DMS53 (cell line): ENCODE measurements at places on chromosomes 1 and 21.
A peak's percentile ranks its signal among the peaks of the same experiment; 100 is the strongest.

GRCh38 chr1:205568469-205569361, 63.1 kb downstream of the ELK4 start:
- peak; percentile 70 for DNase-seq

- no peak for DNase-seq
Observed at GRCh38 chr1:247529771-247530355, 6.4 kb downstream of the OR2C3 start.

DNA sequence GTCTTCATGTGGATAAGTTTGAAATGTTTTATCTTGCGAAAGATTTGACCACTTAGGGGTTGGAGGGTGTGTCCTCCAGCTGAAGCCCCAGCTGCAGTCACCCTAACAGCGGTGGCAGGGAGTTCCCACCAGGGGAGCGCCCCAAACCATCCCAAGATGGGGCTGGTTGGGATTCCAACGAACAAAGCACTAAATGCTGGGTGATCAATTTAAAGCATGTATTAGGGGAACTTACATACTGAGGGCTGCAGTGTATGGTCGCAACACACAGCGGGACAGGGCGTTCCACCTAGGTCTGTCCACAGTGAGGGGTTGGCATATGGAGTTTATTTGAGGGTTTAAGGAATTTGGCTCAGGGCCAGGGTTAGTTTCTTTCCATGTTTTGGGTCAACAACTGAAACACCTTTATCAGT, 26.3 kb downstream of the SLC37A1 start:
- DNase-seq: no peak

- no peak for DNase-seq
Observed at GRCh38 chr1:24894002-24894401, 36.1 kb downstream of the RUNX3 start.

- no peak for DNase-seq
Observed at GRCh38 chr1:165451691-165452090, 6.8 kb upstream of the RXRG start.

- peak; percentile 50 for DNase-seq
Observed at GRCh38 chr1:9198538-9199361, 35.8 kb upstream of the H6PD start.

DNA sequence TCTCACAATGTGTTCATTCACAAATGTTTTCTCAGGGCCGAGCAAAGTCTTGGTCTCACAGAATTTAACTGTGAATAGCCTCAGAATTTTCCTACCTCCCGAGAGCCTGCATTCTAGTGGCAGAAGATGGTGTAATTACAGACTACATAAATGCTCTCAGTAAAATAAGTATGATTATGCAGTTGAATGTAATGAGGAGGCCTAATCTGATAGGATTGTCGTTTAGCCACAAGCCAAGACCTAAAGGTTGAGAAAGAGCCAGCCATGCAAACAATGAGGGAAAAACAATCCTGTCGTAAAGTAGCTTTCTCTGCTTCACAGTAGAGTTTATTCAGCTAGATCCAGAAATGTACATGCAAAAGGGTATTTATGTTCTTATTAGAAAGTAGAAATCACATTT, 607.8 kb upstream of the B3GALT2 start:
- DNase-seq: no peak

DNA sequence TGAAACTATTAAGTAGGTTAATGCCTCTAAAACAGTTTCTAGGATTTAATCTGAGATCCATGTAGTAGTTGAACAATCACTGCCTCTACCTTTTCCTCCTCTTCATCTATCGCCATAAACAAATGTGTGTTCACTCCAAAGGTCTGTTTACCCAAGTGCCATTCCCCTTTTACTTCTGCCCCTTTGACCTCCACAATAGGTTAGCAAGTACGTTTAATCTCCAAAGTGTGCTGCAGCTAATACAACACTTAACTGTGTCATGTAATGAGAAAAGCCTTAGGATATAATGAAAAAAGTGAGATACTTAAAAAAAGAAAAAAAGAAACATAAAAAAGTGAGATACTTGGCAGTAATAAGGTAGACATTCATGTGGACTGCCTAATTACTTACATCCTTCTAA, 28.2 kb downstream of the GPBP1L1 start:
- no peak for DNase-seq

GRCh38 chr1:3543076-3544039, 68.0 kb downstream of the MEGF6 start:
- no peak for DNase-seq

DNA sequence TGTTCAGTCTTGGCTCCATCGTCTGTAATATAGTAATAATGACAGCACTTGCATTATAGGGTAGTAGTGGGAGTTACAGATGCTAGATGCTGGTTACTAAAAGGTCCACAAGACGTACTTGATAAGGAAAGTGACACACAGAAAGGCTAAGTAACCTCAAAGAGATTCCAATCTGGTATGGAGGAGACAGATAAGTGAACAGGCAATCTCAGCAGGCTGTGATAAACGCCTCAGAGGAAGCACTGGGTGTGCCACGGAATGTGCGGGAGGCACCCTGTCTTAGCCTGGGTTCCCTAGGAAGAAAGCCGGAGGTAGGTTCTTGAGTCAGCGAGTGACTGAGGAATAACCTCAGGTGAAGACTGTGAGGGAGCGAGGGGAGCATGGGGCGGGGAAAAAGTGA, 4.6 kb upstream of the CTPS1 start:
- DNase-seq: no peak

- DNase-seq: no peak
Observed at GRCh38 chr1:201295861-201296260, 12.6 kb downstream of the PKP1 start.

DNA sequence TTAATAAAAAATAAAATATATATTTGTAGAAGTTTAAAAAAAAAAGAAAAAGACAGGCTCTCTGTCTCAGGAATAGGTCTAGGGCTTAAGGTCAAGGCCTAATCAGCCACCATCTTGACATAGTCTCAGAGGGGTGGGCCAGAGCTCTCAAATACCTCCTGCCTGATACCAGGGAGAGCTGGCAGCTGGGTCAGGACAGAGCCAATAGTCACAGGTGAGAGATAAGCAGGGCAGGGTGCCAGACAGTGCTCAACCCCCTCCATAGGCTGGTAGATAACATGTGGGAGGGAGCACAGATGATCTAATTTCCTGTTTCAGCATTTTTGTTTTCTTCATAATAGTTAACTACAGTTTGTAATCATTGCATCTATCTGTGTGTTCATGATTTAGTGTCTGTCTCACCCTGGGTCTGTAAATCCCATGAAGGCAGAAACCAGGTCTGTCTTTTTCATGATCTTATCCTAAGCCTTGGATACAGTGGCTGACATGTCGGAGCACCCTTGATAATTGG, 152.0 kb upstream of the GRIK3 start:
- DNase-seq: no peak

- no peak for DNase-seq
Observed at GRCh38 chr1:164452549-164452948, 106.4 kb upstream of the PBX1 start.

- peak; percentile 55 for DNase-seq
Observed at GRCh38 chr1:63732666-63733065, 41.2 kb upstream of the ROR1 start.

- DNase-seq: peak; percentile 64
Observed at GRCh38 chr1:1250786-1251284, 4.3 kb upstream of the C1QTNF12 start.

GRCh38 chr1:91234181-91234580, 170.5 kb downstream of the HFM1 start:
- DNase-seq: no peak

GRCh38 chr1:42152119-42152518, 1.1 kb upstream of the GUCA2B start:
- no peak for DNase-seq

DNA sequence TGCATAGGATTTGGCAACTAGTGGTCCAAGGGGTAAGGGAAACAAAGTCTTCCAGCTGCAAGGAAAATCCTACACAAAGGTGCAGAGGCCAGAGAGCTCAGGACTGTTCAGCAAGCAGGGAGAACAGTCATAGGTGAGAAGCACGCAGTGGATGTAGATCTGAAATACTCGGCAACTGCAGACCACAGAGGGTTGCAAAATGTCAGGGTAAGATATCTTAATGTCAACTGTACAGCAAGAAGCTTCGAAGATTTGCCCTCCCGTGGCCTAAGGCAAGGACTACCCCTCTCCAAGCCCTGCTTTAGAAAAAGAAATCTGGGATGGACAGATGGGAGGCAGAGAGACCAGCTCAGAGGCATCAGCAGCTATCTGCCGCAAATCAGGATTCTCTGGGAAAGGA, 153.4 kb upstream of the IRF2BP2 start:
- no peak for DNase-seq

DNA sequence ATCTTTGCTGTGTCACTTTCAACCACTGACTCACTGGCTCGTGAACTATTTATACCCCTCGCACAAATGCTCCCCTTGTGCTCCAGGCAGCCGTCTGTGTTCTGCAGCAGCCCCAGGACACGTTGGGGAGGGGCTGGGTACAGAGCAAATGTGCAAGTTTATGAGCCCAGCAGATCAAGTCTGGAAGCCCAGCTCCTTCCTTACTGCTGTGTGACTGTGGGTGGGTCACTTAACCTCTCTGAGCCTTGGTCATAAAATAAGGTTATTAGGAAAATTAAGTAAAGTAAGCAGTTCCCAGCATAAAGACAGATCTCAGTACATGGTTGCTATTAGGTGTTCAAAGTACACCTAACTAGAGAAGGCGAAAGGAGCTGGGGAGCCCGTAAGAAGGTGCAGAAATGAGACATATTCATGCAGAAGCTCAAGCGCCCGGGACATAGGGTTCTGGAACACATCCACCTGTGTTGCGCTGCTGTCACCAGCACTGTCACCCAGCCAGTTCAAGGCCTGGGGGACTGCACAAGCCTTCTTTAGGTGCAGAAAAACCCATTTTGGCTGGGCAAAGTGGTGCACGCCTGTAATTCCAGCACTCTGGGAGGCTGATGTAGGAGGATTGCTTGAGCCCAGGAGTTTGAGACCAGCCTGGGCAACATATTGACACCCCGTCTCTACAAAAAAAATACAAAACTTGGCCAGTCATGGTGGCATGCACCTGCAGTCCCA, 13.8 kb downstream of the EFHD2 start:
- peak; percentile 57 for DNase-seq

DNA sequence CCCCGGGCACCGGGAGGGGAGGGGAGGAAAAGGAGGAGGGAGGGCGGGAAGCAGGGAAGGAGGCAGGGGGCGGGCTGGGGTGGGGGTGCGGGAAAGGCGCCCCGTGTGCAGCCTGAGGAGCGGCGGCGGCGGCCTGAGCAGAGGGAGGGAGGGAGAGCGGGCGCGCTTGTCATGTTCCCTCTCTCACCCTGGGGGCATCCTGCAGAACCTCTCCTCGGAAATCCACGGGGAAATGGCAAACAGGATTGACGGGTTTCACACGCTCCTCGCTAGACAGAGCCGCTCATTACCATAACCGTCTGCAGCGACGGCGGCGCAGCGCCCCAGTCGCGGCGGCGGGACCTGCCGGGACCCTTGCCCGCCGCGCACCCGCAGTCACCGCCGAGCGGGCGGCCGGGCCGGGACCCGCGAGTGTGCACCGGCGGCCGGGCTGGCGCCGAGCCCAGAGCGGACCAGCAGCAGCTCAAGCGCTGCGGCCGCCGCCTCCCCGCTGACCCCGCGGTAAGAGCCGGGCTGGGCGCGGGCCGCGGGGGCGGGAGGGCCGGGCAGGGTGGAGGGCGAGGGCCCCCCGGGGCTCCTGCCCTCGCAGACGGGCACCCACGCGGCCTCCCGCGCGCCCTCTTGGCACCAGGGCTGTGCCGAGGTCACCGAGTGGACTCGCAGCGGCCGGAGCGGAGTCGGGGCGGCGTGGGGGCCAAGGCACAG, at the start of gene SERTAD4:
SERTAD4 (plus strand) TSS at position 286 of the 705 bp plus-strand sequence. CDS start 5,165 bp downstream, outside the sequence.
- DNase-seq: peak; percentile 95

DNA sequence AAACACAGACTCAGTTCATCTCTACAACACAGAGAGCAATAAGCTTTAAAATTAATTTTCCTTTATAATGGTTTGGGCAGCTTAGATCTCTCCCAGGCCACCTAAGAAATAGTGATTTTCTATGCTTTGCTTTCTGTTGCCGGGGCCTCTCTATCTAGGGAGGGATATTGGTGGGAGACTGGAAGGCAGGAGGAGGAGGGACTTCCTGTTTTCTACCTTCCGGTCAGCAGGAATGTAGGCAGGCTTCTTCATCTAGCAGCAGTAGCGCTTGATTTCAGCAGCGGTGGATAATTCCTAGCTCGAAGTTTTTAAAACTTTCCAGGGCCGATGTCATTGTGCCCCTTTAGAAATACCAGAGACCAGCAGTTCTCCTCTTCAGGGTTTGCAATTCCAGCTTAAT, 5.1 kb upstream of the DESI2 start:
- DNase-seq: no peak

GRCh38 chr1:224493269-224493668, 58.7 kb upstream of the WDR26 start:
- DNase-seq: no peak

GRCh38 chr1:10378081-10378841, 20.6 kb upstream of the PGD start:
- DNase-seq: peak; percentile 84

- DNase-seq: no peak
Observed at GRCh38 chr1:114173680-114174079, 20.0 kb upstream of the SYT6 start.

DNA sequence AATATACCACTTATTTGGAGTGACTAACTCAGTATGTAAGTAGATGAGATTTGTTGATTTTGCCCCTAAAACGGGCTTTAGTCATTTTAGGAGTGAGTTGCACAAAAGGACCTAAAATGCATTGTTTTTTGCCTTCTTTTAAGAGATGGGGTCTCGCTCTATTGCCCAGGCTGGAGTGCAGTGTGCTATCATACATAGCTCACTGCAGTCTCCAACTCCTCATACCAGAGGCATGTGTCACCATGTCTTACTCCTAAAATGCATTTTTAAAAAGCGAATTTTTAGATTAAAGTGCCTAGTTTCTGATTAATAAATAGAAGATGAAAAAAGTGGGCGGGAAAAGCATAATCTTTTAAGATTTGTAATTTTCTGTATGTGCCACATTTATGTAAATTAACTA, 11.5 kb upstream of the NEXN start:
- no peak for DNase-seq

- DNase-seq: no peak
Observed at GRCh38 chr1:3042481-3042880, 21.2 kb downstream of the ACTRT2 start.

DNA sequence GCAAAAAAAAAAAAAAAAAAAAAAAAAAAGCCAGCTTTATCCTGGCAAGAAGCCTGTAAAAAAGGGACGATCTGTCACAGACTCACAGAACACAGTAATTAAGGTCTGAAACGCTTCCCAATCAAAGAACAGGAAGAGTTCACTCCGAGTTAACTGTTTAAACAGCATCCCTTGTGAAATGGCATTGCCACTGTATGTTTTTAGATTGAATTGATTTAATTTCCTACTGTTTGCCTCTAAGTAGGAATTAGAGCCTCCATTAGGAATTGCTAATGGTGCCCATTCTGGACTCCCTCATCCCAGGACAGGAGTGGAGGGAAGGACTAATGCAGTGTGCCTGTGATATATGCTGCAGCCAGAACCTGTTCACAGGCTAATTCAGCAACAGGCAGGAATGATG, 370.8 kb downstream of the RWDD3 start:
- DNase-seq: no peak

- DNase-seq: no peak
Observed at GRCh38 chr1:56081173-56081572, 498.2 kb downstream of the PLPP3 start.
